ENCODE measurements at places on chromosomes 3 and 15. TPM values are rescaled to one million over a fixed set of nuclear protein-coding genes. Genes with fewer than 3 reads are reported as not detected.

- no peak for DNase-seq
Measured at GRCh38 chr3:55654123-55654760, 167.1 kb upstream of the WNT5A start.

GRCh38 chr3:125582707-125583106 lies 12.6 kb downstream of the OSBPL11 start:
- DNase-seq = peak; percentile 51

DNA sequence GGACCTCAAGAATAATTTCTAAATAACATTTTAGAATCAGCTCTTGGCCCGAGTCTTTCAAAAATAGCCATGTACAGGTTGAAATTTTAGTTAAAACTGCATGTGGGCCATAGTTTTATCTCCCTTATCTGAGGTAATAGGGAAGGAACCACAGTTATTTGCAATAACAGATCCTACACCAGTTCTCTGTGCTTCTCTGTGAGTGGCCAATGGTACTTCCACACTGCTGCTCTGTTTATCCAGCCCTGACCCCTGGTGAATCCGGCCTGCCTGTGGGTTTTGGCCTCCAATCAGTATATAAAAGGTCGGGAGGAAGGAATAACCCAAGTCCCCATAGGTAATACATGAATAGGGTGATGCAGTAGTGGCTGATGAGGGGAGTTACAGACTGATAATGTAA lies 48.0 kb upstream of the TNIK start:
- DNase-seq = no peak

DNA sequence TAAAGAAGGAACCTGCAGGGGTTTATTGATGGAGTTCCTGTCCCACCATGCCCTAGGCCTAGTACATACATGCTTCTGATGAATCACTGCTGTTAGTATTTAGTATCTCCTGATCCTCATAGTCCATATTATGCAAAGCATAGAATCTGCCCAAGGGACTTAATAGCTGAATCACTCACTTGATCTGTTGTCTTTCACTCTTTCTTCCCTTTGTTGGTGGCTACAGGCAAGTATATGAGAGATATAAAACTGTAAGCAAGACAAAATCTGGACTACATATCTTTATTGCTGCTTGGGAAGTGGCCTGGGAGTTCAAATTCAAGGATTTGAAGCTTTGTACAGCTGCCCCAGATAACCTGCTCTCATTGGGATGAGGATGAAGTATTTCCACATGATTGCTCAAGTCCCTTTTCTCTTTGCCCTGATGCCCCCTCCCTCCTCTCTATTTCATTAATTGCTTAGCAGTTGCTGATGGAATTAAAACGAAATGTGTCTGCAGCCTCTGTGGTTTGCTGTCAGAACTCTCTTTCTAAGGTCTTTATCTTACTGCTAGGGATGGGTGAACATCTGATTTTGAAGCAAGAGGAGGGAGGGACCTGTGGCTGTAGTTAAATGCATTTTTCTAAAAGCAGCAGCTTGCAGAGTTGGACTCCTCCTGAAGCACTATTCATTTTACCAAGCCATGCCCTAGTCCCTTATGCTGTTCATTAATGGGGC lies 114.1 kb downstream of the ZNF609 start:
- DNase-seq = no peak

The SUCNR1 gene
- total RNA-seq = 0.08 TPM

The TRIM42 gene
- total RNA-seq = not detected

The TMC3 gene
- not detected for total RNA-seq

Measured in HT-29 (cell line).